Activated B cell treated with CpG ODN at 0.5 μM for 24 hours (primary cell): ENCODE measurements at places on chromosomes 6 and 20. TPM values are rescaled to one million over a fixed set of nuclear protein-coding genes. Genes with fewer than 3 reads are reported as not detected.

The PROKR2 gene
- total RNA-seq = not detected in 2 replicates

The RPRD1B gene
- 38.4 and 40.8 TPM in 2 replicates for total RNA-seq

The HSPA1L gene
- total RNA-seq = 1.2 and 2.1 TPM in 2 replicates

The GPR6 gene
- not detected in 2 replicates for total RNA-seq

The MYO6 gene
- 0.42 and 0.44 TPM in 2 replicates for total RNA-seq

The MICA gene
- total RNA-seq = 8.9 and 9.0 TPM in 2 replicates

The TP53TG5 gene
- total RNA-seq = not detected in 2 replicates

The MRPS18B gene
- total RNA-seq = 57.7 and 61.2 TPM in 2 replicates

The KCNG1 gene
- 7.2 and 7.4 TPM in 2 replicates for total RNA-seq

The HAO1 gene
- not detected in 2 replicates for total RNA-seq

The HCK gene
- 183 TPM in 2 replicates for total RNA-seq

The CALHM5 gene
- not detected in 2 replicates for total RNA-seq

The GLP1R gene
- total RNA-seq = not detected in 2 replicates

The GGTLC1 gene
- not detected in 2 replicates for total RNA-seq

The NDRG3 gene
- 20.8 and 21.4 TPM in 2 replicates for total RNA-seq

The WFDC10B gene
- not detected in 2 replicates for total RNA-seq

The MCHR2 gene
- total RNA-seq = not detected in 2 replicates

The MUCL3 gene
- not detected in 2 replicates for total RNA-seq

The BPIFB2 gene
- total RNA-seq = not detected in 2 replicates

The TNFRSF6B gene
- total RNA-seq = not detected in 2 replicates

The BPIFB1 gene
- not detected in 2 replicates for total RNA-seq

The MOG gene
- not detected in 2 replicates for total RNA-seq

The LAMP5 gene
- total RNA-seq = 0.29 and 0.42 TPM in 2 replicates

The PKIB gene
- total RNA-seq = 0.81 and 1.2 TPM in 2 replicates

The C20orf204 gene
- 1.6 and 2.2 TPM in 2 replicates for total RNA-seq

The GABRR1 gene
- not detected in 2 replicates for total RNA-seq

The MEP1A gene
- not detected in 2 replicates for total RNA-seq

The CLPSL1 gene
- not detected in 2 replicates for total RNA-seq

The MYB gene
- total RNA-seq = 2.8 and 3.2 TPM in 2 replicates

The ADTRP gene
- total RNA-seq = 1.4 and 2.0 TPM in 2 replicates

The NNAT gene
- 0.40 TPM in 1 of 2 replicates, not detected in the other for total RNA-seq
